CD4-positive, alpha-beta T cell treated with Interleukin-4 for 1 hour (primary cell): ENCODE measurements at places on chromosomes 5 and 9.
A peak's percentile ranks its signal among the peaks of the same experiment; 100 is the strongest.

GRCh38 chr5:107557051-107557658, 113.6 kb downstream of the EFNA5 start:
- DNase-seq, result no peak

DNA sequence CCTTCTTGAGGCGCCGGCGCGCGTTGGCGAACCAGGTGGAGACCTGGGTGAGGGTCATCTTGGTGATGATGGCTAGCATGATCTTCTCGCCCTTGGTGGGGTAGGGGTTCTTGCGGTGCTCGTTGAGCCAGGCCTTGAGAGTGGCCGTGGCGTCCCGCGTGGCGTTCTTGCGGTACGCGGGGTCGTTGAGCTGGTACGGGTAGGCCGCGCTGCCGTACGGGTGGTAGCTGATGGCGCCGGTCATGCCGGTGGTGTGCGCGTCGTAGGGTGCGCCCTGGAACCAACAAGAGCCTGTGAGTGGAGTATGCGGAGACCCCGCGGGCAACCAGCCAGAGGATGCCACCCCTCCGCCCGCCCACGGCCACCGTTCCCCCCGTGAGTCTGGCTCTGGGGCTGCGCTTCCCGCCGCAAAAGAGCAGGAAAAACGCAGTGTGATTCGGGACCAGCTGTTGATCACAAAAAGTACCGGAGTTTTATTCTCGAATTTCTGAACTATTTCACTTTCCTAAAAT, 1.9 kb downstream of the IRX2 start:
- no peak for DNase-seq

DNA sequence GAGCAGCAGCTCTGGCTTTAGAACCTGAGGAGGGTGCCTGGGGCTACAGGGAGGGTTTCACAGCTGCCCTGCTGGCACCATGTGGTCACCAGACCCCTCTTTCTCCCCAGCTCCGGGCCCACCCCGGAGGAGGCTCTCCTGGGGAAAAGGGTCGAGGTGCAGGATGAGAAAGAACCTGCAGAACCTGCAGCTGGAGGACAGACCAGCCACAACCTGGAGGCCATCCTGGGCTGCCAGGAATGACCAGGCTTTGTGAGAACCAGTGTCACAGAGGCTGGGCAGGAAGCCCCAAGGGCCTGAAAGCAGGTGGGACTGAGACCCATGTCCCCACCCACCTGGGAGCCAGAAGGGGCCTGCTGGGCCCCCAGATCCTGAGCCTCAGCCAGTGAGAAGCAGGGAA, 23.0 kb downstream of the SEMA4D start:
- DNase-seq, result no peak

DNA sequence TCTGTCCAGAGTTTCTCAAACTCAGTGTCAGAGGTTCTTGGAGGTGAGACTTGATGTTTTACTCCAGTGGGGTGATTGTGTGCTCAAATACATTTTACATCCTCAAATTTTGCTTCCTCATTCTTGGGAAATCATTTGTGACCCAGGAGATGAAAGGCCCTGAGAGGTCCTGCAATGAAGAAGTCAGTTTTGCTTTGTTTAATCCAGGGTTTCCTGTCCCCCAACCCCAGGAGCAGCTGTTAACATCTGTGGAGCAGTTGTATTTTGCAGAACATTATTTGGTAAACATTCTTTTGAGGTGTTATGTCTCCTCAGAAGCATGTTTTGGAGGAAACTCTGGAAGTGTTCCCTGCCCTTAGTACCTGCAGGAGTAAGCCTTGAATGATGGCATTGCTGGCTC, 59.8 kb downstream of the DAB2IP start:
- DNase-seq, result no peak

GRCh38 chr5:143968071-143968878, 156.3 kb downstream of the HMHB1 start:
- peak; percentile 36 for DNase-seq

- no peak for DNase-seq
Observed at GRCh38 chr5:125201446-125202052, 455.1 kb upstream of the ZNF608 start.

GRCh38 chr5:151580239-151580638, 10.9 kb downstream of the FAT2 start:
- no peak for DNase-seq

GRCh38 chr9:130167927-130168326, 4.3 kb upstream of the NCS1 start:
- no peak for DNase-seq

DNA sequence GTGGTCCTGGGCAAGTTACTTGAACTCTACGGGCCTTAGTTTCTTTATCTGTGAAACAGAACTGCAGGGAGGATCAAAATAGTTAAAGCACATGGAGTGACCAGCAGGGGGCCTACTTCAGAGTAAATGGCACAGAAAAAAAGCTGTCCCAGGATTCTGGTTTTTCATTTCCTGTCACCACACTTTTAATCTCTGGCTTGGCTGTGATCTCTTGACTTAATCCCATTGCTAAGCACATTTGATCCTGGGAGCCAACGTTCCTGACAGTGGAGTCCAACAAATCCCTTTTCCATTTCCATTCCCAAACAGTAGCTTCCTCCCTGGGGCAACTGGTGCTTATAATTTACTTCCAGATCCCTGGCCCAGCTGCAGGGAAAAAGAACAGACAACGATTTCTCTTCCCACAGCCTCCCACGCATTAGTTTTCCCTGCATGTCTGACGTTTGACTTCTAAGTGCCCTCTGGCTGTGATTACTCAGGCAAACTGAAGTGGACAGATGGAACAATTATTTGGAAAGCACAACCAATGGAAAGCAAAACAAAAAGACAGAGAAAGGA, 136.5 kb upstream of the STK32A start:
- DNase-seq, result no peak

DNA sequence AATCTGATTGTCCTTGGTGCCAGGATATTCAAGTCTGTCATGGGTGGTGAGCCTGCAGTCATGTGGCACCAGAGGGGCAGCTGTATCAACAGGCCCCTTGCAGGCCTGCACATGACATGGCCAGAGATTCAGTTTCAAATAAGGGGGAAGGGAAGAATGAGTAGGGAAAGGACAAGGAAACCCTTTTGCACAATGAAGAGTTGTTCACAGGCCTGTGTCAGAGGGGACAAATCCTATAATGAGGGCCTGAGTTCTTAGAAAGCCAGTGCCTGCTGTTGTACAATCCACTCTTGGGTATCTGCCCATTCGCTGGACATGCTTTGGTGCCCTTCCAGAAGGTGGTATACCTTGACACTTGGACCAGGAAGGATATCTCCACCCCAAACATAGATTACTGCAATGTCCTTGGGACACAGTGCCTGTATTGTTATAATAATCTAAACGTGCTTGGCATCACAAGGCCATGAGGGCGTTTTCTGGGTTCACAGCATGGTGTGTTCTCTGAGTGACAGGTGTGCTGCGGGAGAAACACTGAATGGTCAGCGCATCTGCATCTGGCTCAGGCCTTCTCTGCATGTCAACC, 1.9 kb upstream of the TMEM171 start:
- DNase-seq, result no peak

- DNase-seq, result no peak
Observed at GRCh38 chr5:172574871-172575223, 66.2 kb upstream of the NEURL1B start.
